ENCODE measurements at places on chromosomes 4 and X.

DNA sequence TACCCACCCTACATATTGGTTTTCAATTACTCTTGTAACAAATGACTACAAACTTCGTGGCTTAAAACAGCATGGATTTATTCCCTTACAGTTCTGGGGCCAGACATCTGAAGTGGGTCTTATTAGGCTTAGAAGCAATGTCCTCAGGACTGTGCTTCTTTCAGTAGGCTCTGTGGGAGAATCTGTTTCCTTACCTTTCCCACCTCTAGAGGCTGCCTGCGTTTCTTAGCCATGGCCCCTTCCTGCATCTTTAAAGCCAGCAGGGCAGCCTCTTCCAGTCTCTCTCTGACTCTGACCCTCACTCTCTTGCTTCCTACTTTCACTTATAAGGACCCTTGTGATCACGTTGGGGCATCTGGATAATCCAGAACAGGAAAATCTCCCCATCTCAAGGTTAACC is 252.5 kb upstream of the PGRMC2 start:
- no peak for DNase-seq

DNA sequence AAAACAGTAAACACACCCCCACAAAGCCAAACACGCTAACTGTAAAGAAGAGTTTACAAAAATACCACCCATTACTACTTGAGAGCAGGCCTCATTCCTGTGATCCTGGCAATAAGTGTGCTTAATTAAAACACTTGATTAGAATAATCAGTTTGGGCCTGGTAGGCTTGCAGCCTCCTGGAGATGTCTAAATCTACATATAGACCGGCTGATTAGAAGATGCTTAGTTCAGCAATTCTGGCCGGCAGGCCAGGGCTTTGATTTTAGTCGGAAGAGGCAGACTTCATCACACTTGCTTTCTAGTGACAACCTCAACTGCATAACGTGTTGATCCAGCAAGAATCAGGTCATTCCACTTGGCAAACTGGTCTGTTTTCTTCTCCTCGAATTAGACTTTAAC is 114.0 kb downstream of the DCTD start:
- no peak for DNase-seq

- DNase-seq = no peak
Observed at GRCh38 chr4:129254526-129254925, 158.6 kb downstream of the C4orf33 start.

DNA sequence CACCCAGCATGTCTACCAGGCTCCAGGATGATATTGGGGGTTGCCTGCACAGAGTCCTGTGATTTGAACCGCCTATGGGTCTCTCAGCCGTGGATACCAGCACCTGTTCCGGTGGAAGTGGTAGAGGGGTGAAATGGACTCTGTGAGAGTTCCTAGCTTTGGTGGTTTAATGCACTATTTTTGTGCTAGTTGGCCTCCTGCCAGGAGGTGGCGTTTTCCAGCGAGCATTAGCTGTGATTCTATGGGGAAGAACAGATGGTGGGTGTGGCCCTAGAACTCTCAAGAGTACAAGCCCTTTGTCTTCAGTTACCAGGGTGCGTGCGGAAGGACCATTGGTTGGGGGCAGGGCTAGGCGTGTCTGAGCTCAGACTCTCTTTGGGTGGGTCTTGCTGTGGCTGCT is 316.9 kb upstream of the AMOT start:
- no peak for DNase-seq

DNA sequence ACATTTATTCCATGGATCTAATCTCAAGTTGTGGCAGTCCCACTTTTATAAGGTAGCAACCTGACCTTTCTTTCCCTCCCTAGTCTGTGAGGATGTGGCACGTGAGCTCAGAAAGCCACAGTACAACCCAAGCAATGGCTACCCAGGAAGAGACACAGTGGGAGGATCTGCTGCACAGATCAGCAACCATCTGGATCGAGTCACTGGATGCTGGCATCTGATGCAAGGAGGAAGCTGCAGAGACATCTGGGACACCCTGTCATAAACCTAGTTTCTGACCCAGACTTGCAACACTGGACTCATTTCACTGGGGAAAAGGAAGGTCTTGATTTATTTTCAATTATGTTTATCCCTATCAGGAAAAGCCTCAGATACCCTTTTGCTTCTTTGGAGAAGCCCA is 327.1 kb downstream of the PAPSS1 start:
- DNase-seq = no peak

GRCh38 chr4:183758061-183758757 is 99.1 kb downstream of the TRAPPC11 start:
- DNase-seq = peak; percentile 68

- DNase-seq = no peak
Observed at GRCh38 chrX:7083468-7084396, 63.8 kb upstream of the STS start.

- no peak for DNase-seq
Observed at GRCh38 chr4:5895287-5895686, 2.4 kb upstream of the CRMP1 start.

GRCh38 chrX:47164420-47164819 is 19.4 kb downstream of the RBM10 start:
- no peak for DNase-seq

GRCh38 chr4:107757283-107757682 is 37.2 kb upstream of the PAPSS1 start:
- no peak for DNase-seq

DNA sequence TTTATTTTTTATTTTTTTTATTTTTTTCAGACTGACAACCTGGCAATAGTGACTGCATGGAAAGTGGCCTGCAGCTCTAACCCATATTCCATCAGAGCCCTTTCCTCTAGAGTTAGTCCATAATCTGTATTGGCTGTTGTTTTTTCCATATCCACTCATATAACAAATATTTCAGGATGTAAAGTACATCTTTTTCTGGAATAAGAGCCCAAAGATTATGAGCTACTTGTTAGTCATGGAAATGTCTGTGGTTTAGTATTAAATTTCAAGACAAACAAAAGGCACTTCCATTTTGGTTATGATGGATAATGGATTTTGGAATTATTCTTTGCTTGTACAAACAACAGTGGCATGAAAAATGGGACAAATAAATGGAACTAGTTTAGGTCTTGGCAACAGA is 296.0 kb upstream of the HS3ST1 start:
- DNase-seq = no peak

GRCh38 chr4:48331577-48332330 is 9.6 kb upstream of the SLAIN2 start:
- no peak for DNase-seq

DNA sequence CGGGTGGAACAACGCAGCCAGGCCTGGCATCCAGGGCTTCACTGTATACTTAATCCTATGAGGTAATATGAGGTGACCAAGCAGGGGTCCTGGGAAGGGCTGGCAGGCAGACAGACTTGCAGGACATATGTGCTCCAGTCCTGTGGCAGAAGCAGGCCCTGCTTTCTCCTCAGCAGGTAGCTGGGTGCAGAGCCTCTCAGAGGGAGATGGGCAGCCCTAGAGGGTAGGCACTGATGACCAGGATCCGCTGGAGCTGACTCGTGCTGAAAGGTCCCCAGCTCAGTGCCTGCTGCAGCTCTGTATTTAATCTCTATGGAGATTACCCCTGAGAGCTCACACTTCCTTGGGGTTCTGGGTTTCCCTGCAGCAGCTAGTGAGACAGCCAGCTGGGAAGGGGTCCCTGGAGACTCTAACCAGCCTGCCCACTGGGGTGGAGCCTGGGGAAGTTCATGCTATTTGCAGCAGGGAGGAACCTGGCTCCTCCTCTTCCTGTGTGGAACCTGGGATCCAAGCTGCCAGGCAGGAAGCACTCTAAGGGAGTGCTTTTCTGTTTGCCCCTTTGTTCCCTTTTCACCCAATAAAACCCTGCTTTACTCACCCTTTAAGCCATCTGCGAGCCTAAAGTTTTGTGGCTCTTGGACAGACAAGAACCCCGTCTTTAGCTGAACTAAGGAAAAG is 339.2 kb downstream of the DCAF12L2 start:
- no peak for DNase-seq

- DNase-seq = no peak
Observed at GRCh38 chr4:128322986-128323385, 35.4 kb upstream of the PGRMC2 start.

DNA sequence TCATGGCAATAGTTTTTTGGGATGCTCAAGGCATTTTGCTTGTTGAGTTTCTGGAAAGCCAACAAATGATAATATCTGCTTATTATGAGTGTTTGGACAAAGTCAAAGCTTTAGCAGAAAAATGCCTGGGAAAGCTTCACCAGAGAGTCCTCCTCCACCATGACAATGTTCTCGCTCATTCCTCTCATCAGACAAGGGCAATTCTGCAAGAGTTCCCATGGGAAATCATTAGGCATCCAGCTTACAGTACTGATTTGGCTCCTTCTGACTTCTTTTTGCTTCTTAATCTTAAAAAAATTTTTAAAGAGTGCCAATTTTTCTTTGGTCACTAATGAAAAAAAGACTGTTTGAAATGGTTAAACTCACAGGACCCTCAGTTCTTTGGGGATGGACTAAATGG is 136.3 kb downstream of the UBE2K start:
- DNase-seq = no peak

DNA sequence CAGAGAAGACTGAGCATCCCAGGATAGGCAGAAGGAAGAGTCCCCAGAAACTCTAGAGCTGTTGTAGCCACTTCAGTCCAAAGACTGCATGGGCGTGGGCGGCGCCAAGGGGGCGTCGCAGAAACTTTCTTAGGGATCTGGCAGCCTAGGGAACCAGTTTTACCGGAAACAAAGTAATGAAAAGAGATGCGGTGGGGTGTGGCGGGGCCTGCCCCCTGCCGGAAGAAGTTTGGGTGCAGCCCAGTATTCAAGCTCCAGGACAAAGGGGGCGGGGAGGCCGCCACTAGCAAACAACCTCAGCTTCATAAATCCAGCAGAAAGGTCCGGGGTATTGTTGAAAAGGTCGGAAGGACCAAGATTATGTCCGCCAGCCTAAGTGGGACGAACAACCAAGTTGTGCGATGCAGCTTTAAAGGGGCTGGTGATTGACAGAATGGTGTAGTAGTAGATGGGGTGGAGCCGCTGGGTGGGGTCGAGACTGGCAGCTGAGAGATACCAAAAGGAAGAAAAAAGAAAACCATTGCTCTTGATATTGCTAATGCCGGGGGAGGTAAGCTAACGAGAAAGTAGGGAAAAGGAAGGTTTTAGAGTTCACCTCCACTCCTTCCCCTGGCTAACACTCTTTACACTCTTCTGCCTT is 190.5 kb downstream of the RRAGB start:
- peak; percentile 75 for DNase-seq

GRCh38 chr4:155690044-155690837 is 23.6 kb downstream of the GUCY1A1 start:
- DNase-seq = no peak

DNA sequence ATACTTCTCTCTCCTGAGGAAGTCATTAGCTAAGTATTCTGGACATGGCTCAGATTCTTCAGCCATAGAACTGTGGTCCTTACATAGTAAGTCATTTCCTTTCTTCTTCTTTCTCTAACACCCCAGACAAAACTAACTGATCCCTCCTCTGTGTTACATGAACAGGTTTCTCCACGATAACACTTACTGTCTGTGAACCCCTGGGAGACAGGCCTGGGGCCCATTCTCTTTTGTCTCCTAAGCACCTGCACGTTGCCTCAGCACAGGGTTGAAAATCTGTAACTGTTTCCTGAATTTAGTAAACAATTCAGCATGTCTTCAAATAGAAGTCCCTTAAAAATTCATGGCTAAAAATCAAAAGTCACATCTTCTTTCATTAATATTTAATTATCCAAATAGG is 24.7 kb downstream of the APBB2 start:
- DNase-seq = no peak

DNA sequence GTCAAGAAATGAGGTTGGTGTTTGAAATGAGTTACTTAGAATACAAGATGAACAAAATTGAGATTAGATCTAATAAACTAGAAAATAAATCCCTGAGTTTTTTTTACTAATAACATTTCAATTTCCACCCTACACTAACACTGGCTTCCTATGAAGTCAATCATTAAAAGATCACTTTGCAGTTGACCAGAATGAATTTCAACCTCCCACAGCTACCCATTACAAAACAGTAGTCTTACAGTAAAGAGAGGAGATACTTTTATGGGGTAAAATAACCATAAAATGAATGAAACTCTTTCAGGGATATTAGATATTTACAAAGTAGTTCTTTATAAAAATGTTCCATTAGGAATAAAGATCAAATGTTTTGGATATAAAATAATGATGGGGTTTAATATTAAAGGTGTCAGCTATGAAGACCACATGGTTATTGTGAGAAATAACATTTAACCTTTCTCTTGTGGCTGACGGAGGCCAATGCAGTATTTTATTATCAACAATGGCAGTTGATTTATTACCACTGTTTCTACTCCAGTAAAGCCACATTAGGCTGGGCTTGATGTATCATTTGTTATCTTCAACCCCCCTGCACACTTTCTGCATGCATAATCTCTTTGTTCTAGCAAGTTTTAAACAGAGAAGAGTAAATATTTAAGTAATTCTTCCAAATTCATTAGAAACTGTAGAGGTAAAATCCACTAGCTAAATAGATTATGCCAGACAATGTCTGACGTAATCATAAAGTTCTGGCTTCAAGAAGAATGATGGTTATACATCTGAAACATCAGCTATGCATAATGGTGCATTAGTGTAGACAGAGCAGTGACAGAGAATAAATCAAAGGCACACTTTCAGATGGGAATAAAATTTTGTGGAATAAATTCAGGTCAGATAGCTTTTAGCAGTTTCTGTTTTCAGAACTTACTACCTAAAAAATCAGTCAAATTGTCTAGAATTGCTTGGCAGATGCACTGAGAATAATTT is 516.6 kb downstream of the PCDH18 start:
- no peak for DNase-seq

DNA sequence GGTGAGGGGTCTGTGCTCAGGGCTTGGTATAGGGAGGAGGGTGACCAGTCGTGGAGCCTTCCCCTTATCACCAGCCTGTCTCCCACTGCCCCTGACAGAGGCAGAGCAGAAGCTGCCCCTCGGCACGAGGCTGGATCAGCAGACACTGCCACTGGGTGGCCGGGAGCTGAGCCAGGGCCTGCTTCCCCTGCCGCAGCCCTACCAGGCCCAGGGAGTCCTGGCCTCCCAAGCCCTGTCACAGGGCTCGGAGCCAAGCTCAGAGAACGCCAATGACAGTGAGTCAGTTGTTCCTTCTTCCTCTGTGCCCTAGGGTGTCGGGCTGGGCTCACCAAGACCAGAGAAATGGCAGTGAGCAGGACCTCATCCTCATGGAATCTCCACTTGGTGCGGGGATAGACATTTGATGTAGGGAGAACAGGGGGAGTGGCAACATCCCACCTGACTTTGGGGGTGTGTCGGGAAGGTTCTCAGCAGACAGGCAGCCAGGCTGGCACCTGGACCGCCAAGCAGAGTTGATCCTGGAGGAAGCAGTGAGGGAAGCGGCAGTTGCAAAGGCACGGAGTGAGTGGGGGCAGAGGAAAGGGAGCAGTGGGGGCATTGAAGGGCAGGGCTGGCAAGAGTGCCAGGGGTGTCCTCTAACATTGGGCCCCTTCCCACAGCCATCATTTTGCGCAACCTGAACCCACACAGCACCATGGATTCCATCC is 14.3 kb upstream of the UBA1 start:
- no peak for DNase-seq

DNA sequence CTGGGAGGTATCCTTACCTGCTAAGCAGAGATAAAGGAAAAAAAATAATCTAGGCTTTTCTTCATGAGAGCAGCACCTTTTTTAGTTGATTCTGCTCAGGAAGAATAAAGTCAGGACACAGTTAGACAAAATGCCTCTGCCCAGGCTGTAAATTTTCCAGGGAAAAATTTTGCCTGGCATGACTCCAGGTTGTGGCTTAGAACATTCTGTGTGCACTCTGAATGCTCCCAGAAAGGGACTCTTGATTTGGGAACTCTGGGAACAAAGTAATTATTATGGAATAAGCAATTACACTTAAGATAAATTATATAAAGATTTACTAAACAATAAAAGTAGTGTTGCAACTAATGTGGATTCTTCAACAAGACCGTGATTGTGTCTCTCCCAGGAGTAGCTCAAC is 826.2 kb upstream of the TENM3 start:
- DNase-seq = no peak

GRCh38 chrX:30573125-30573524 is 4.4 kb downstream of the TASL start:
- DNase-seq = no peak
